ENCODE measurements at places on chromosomes 4 and X.
A peak's percentile ranks its signal among the peaks of the same experiment; 100 is the strongest.

DNA sequence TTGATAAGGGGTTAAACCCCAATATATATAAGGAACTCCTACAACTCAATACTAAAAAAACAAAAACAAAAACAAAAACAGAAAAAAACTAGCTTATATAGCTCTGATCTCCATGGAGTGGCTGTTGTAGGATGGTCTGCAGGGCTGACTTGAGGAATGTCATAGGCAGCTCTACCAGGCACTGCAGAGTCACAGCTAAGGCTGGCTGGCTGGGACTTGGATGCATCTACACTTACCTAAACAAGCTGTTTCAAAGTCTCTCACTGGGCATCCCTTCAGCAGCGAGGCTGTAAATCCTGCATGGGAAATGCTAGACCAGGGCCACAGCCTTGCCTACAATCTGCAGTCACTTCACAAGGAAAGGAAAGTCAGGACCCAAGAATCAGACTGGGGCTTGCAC lies 61.3 kb downstream of the HOPX start:
- DNase-seq = no peak

DNA sequence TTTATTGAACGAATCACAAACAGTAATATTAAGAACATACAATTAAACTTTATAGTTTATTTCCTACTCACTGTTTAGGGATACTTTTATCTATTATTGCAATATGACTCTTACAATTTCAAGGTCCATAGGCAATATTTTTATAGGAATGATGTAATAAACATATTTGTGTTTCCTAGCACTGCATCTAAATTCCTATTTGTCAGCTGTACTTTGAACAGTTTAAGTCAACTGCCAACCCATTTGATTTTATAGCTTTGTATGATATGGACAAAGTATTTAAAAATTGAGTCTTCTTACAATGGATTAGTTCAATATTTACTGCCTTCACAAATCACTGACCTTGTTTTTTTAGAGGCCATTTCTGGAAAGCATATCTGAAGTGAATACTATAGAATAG lies 199.3 kb downstream of the PCDH7 start:
- no peak for DNase-seq

GRCh38 chrX:63686878-63687714 lies 97.9 kb downstream of the ARHGEF9 start:
- DNase-seq = no peak

DNA sequence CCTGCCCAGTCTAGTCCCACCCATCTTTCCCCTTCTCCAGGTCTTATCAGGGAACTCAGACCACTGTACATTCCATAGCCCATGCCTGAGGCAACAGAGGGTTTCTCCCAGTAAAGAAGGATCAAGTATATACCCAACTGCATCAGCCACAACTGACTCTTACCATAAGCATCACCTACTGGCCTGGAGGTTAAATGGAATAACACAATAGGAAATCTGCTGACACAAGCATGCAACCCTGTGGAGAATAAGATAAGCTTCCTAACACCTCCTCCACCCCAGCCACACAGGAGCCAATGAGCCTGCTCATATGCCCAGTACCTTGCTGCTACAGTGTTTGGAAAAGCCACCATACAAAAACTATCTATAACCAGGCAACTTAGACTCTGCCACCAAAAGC lies 34.6 kb upstream of the PLK4 start:
- DNase-seq = no peak

DNA sequence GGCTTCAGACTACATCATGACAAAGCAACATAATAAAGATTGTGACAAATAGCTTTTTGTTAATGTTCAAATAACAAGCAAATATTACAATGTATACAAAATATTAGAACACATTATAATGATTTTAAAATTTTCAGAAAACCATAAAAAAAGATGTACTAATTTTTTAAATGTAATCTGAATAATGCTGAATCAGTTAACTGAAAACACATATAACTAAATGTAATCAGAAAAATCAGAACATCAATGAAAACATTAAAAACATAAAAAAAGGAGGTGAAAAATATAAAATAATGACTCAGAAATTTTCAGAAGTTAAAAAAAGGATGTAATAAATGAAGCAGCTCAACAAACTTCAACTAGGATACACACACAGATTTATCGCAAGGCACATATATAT lies 53.5 kb downstream of the ZNF721 start:
- no peak for DNase-seq

DNA sequence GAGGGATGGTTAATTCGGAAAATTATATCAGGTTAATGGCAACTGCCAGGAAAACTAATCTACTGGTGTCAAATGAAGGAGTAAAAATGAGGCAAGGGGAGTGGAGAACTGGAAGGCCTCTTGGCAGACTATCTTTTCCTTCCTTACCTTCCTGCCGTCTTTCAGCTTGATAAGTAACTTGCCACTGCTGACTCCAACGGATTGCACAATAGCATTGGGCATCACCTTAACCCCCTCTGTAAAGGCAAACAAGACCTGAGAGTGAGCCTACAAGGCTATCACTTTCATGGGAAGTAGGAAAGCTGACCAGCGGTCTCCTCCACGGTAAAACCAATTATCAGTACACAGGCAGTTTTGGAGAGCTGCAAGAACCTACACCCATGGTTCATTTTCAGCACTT lies 26.2 kb upstream of the ELF4 start:
- DNase-seq = no peak

GRCh38 chrX:56800801-56801200 lies 71.8 kb downstream of the NBDY start:
- no peak for DNase-seq

DNA sequence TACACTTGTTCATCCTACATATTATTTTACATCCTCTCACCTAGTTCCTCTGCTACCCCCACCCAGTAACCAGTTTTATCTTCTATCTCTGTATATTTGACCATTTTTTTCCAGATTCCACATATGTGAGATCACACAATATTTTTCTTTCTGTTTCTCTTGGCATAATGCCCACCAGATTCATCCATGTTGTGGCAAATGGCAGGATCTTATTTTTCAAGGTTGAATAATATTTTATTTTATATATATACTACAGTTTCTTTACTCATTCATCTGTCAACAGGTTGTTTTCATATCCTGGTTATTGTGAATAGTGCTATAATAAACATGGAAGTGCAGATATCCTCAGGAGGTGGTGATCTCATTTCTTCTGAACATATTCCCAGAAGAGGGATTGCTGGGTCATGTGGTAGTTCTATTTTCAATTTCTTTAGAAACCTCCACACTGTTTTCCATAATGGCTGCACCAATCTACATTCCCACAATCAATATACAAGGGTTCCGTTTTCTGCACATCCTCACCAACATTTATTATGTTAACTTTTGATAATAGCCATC lies 48.2 kb downstream of the THAP9 start:
- DNase-seq = no peak

DNA sequence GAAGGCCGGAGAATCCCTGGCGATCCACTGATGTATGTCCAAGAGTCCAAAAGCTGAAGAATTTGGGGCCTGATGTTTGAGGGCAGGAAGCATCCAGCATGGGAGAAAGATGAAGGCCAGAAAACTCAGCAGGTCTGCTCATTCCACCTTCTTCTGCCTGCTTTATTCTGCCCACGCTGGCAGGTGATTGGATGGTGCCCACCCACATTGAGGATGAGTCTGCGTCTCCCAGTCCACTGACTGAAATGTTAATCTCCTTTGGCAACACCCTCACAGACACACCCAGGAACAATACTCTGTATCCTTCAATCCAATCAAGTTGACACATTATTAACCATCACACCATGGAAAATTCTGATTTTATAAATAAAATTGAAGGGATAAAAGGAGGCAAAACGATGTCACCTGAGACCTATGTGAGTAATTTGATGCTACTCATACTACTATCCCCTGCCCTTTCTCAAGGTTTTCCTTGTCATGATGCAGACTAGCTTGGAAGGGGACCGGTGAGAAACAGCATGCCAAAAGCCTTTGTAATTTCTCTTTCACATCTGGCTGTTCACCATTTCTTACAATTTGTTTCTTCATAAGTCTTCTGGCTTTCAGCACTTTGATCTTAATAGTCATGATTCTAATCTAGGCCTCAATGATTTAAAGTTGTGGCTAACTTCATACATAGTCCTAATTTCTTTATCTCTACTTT lies 9.7 kb upstream of the PYURF start:
- DNase-seq = no peak

DNA sequence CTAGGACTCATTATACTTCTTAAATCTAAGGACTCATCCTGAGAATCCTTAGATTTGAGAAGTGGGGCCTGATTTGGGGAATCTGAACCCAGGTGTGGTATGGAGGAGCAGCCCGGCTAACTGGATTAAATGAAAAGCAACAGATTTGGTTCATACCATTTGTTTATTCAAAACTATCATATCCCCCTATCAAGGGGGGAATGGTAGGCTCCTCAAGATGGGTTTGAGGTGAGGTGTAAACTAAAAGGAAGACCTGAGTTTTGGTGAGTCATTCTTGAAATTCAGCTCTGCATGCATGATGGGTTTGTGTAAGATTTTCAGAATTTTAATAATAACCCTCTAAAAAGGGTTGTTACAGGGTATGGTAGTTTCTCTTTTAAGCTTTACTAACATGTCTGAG lies 53.4 kb downstream of the CASP6 start:
- no peak for DNase-seq

- no peak for DNase-seq
Measured at GRCh38 chr4:3067473-3068001, 6.8 kb downstream of the HTT-AS start.

DNA sequence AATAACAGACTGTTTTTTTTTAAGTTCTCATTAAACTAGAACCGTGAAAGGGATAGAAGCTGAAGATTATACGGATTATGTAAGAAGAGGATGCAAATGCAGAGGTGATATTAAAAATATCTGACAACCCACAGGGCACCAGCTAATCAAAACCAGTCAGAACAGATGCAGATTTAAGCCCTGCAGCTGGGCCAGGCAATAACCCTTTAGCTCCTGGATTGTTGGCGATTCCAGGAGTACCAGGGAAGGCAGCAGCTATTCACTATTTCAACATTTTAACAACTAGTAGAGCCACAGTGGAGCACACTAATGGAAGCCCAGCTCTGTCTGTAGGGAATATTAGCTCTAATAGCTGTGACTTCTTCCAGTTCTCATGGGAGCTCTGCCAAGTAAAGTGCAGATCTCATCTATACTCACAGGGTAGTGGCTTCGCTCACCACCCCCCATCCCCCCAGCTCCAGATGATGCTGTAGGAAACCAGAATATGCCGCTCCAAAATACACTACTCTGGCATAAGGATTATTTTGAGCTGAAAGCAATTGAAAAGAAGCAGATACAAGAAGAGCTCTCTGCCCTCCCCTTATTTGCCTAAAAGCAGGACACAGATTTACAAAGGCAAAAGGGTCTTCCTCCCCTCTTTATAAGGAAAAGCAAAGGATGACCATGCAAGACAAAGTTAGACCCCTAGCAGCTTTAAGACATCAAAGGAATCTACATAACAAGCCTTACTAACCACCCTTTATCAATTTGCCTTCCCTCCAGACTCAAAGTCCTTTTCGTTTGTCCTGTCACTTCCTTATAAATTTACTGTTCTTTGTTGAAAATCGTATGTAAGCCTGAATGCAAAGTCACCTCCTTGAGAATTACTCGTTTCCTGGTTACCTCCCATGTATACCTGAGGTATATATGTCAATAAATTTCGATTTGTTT lies 13.7 kb downstream of the SCD5 start:
- no peak for DNase-seq

GRCh38 chr4:58734030-58734674 lies 1624.0 kb upstream of the IGFBP7 start:
- no peak for DNase-seq

DNA sequence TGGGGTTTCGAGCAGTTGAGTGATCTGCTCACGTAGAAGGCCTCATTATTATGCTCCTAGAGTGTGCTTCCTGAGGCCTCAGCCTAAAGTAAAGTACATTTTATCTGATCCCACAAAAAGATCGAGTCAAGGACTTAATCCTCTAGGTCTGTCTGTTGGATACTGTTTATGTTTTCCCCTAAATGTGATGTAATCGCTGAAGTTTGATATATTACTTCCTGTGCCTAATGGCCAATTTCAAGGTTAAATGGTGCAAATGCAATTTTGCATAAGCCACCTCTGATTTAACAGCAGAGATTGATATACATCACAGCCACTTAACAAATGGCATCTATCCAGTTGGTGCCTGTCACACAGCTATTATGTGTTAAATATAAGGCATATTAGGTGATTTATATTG lies 19.4 kb upstream of the SERTM2 start:
- peak; percentile 95 for DNase-seq

DNA sequence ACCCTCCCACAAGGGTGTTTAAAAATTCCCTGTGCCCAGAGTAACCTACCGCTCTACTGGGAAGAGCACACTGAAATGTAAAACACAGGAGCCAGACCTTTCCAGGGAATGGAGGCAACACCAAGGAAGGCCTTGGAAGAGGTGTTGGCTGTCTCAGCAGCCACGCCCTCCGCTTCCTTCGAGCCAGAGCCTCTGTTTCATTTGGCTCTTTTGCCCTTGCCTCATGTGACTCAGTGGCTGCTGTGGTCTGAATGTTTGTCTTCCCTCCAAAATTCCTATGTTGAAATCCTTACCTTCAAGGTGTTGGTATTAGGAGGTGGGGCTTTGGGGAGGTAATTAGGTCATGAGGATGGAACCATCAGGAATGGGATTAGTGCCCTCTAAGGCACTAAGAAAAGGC lies 11.3 kb downstream of the SCD5 start:
- DNase-seq = no peak

DNA sequence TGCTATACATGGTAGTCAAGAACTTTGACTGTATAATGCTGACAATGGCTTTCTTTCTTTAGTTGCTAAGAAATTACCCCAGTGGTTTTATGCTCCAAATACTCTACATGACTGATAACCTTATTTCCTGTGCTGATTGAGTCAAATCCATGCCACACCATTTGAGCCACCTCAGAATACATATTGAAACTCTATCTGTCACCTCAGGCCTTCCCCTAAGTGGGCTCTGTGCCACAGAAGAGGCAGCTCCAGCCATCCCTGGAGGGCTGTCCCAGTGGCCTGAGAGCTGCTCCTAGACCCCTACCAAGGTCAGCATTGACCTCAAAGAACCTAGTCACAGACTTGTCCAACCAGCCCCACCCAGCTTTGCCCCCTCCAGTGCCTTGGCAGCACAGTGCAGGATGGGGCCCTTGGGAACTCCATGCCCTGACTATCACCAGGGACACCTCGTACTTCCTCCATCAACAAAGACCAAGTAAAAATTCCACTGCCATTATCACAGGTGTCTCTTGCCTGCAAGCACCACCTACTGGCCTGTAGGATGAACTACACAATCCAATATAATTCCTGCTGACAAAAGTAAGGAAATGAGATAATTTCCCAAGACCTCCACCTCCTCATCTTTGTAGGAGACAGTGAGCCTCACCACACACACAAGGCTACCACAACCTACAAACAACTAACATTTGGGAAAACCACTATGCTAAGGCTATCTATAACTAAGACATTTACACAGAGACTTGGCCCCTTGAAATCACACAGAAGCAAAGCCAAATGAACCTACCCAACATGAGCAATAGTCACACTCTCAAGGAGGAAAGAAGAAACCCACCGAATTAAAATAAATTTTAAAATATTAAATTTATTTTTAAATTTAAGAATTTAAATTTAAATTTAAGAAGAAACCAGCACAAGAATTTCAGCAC lies 239.9 kb downstream of the NKX6-1 start:
- DNase-seq = no peak

GRCh38 chrX:68947882-68948605 lies 119.2 kb downstream of the EFNB1 start:
- DNase-seq = no peak

- no peak for DNase-seq
Measured at GRCh38 chr4:70337886-70338420, 3.2 kb downstream of the CABS1 start.

Measured in NCI-H2081 treated with DMSO at 0.1 percent for 48 hours (cell line).